ENCODE measurements at places on chromosomes 3 and 15. TPM values are rescaled to one million over a fixed set of nuclear protein-coding genes. Genes with fewer than 3 reads are reported as not detected.

RBP2 gene
- total RNA-seq, result not detected

GRAMD2A gene
- 0.82 TPM for total RNA-seq

TUBGCP5 gene
- total RNA-seq, result 21.4 TPM

ASTE1 gene
- total RNA-seq, result 9.5 TPM

NUTM1 gene
- total RNA-seq, result not detected

DAZL gene
- total RNA-seq, result not detected

ACP3 gene
- 79.9 TPM for total RNA-seq

CHDH gene
- total RNA-seq, result 11.5 TPM

AGBL1 gene
- total RNA-seq, result 9.9 TPM

KIF7 gene
- 16.9 TPM for total RNA-seq

VWA5B2 gene
- 0.99 TPM for total RNA-seq

MST1R gene
- 2.0 TPM for total RNA-seq

SKOR1 gene
- 0.29 TPM for total RNA-seq

FAM227B gene
- total RNA-seq, result 16.6 TPM

GOLGA8G gene
- total RNA-seq, result not detected

ACOX2 gene
- 38.3 TPM for total RNA-seq

TRPC1 gene
- total RNA-seq, result 21.3 TPM

CSTA gene
- 2.0 TPM for total RNA-seq

TP63 gene
- 2.9 TPM for total RNA-seq

CLRN1 gene
- not detected for total RNA-seq

ETV5 gene
- total RNA-seq, result 24.5 TPM

ANKRD34C gene
- 0.12 TPM for total RNA-seq

PATL2 gene
- total RNA-seq, result 1.2 TPM

CAND2 gene
- total RNA-seq, result 19.4 TPM

CXCR6 gene
- total RNA-seq, result 0.12 TPM

CMTM6 gene
- total RNA-seq, result 57.7 TPM

NEK11 gene
- total RNA-seq, result 15.2 TPM

FBXL22 gene
- 9.2 TPM for total RNA-seq

VEPH1 gene
- total RNA-seq, result 47.6 TPM

TLR9 gene
- total RNA-seq, result not detected

KNL1 gene
- 13.7 TPM for total RNA-seq

C3orf22 gene
- 0.12 TPM for total RNA-seq

C2CD4A gene
- 0.35 TPM for total RNA-seq

PIERCE2 gene
- total RNA-seq, result 2.6 TPM

ROBO2 gene
- total RNA-seq, result 61.7 TPM

NANOGP8 gene
- total RNA-seq, result 1.7 TPM

NCEH1 gene
- 4.8 TPM for total RNA-seq

LNP1 gene
- total RNA-seq, result 5.1 TPM

ZNF502 gene
- 8.0 TPM for total RNA-seq

UQCC5 gene
- 12.3 TPM for total RNA-seq

FGD5 gene
- total RNA-seq, result 35.8 TPM

EPHA3 gene
- 6.6 TPM for total RNA-seq

EAF2 gene
- total RNA-seq, result 16.2 TPM

WDR72 gene
- total RNA-seq, result 48.2 TPM

REC114 gene
- not detected for total RNA-seq

TMEM40 gene
- 1.5 TPM for total RNA-seq

DUT gene
- total RNA-seq, result 97.3 TPM

ADCY5 gene
- total RNA-seq, result 17.2 TPM

SLC38A3 gene
- 2.9 TPM for total RNA-seq

NR2E3 gene
- total RNA-seq, result 1.2 TPM

RCN2 gene
- 95.2 TPM for total RNA-seq

MKRN3 gene
- total RNA-seq, result 0.93 TPM

AHSG gene
- total RNA-seq, result 1.3 TPM

DPH6 gene
- total RNA-seq, result 32.7 TPM

CILP gene
- 9.8 TPM for total RNA-seq

ARL6 gene
- total RNA-seq, result 18.0 TPM

MYZAP gene
- total RNA-seq, result 2.7 TPM

Measured in metanephros (tissue), 2 donors.